ENCODE measurements at places on chromosomes 16 and 17.
A peak's percentile ranks its signal among the peaks of the same experiment; 100 is the strongest.

GRCh38 chr16:12362482-12363458 is 386.2 kb downstream of the SNX29 start:
- DNase-seq, result peak; percentile 41

- no peak for DNase-seq
Observed at GRCh38 chr16:87002717-87003413, 314.3 kb downstream of the C16orf95 start.

- DNase-seq, result no peak
Observed at GRCh38 chr17:68288375-68288774, 2.6 kb downstream of the SLC16A6 start.

GRCh38 chr16:86594721-86595120 is 16.4 kb downstream of the FOXL1 start:
- DNase-seq, result no peak

DNA sequence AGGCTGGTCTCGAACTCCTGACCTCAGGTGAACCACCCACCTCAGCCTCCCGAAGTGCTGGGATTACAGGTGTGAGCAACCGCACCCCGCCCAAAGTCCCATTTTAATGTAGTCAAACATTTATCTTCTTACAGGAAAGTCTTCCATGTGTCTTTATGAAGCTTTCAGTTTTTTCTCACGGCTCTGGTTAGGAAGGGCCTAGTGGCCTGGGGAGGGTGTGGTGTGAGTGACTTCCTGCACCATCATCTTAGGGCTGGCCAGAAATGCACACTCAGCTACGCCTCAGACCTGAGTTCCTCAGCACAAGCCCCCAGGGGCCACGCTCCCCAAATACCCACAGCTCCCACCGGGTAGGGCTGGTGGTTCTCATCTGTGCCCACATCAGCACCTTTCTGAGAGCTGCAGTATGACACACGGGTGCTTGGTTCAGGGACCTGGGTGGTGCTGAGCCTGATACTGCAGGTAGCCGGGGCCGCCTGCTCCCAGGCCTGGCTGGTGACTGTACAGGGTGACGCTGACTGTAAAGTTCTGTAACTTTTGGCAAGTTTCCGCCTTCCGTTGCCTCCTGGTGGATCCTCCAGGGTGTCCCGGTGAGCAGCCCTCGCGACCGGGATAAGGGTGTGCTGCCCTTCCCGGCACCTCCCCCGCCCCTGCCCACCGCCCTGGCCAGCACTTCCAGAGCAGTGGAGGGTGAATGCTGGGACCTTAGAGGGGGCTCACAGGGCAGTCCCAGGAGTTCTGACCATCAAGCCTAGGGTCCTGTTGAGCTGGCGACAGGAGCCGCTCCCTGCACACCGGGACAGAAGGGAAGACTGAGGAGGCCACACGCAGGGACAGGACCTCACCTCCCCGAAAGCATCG is 52.5 kb downstream of the ZNF778 start:
- no peak for DNase-seq

DNA sequence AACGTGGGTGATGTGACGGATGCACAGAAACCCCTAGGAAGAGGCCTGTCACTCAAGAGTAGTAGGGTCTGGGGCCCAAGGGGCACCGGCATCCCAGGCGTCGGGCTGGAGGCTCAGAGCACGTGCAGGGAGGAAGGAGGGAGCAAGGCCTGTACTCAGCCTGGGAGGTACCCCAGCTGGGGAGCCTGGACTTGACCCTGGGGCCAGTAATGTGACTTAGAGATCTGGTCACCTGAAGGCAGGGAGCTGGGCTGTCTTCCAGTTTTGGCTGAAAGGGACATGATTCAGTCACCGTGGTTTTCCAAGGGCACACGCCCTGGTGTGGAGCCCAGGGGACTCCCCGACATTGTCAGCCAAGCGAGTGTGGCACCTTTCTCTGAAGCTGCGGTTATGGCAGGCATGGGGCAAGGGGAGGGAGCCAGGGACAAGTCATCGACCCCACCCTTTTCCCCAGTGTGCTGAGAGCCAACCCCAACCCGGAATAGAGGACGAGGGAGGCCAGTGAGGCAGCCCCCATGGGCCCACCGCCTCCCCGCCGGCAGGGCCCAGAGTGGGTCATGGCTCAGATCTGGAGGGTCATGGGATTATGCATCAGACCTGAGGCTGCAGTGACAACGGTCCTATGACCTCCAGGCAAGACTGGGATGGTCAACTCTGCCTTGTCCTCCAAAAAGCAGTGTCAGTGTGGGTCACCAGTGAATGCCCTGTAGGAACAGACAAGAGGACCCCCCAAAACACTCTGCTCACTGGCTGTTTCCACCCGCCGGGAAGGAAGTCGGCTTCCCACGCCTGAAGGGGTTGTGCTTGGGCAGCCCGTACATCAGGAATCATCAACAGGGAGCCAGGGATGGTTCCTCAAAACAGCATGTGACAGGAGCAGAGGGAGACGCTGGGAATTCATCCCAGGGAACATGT is 41.9 kb downstream of the MEAK7 start:
- no peak for DNase-seq

DNA sequence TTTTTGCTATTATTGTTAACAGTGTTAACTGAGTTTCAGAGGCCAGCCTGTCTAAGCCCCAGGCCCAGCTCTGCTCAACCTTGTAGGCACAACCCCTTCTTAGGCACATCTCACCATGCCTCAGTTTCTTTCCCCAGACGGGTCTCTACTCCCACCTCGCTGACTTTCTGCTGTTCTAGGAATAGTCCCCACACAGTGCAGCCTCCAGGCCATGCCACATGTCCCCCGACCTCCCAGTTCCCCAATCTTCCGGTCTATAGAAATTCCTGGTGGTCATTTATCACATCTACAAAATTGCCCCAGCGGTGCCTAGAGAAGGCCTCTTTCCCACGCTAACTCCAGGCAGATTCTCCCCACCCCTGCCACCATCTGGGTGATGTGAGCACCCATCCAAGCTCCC is 34.8 kb downstream of the ADGRG5 start:
- no peak for DNase-seq

DNA sequence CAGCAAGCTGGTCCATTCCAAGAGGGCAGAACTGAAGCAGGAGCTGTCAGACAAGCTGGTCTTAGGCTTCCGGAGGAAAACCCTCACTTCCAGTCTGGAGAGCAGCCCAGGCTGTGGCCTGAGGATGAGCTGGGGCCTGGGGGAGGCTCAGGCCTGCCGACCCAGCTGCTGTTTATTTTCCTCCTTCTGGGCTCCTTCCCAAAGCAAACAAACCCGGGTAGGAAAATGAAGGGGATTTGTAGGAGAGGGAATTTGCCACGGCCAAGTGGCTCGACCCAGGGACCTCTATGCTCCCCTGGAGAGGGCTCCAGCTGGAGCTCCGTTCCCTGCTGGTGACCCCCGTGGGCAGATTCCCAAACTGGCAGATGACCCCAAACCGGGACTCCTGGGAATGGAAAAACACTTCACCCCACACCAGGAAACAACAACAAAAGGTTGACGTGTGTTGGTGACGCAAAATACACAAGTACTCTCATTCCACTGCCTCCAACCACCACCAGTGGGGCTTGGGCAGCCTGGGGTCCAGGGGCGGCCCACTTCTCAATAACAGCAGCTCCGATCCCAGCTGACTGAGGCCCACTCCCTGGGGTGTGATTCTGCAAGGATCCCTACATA is 8.8 kb downstream of the JUP start:
- DNase-seq, result peak; percentile 34

- DNase-seq, result no peak
Observed at GRCh38 chr16:56102183-56102686, 89.1 kb upstream of the GNAO1 start.

GRCh38 chr17:80861418-80861815 is 130.2 kb upstream of the CHMP6 start:
- no peak for DNase-seq

DNA sequence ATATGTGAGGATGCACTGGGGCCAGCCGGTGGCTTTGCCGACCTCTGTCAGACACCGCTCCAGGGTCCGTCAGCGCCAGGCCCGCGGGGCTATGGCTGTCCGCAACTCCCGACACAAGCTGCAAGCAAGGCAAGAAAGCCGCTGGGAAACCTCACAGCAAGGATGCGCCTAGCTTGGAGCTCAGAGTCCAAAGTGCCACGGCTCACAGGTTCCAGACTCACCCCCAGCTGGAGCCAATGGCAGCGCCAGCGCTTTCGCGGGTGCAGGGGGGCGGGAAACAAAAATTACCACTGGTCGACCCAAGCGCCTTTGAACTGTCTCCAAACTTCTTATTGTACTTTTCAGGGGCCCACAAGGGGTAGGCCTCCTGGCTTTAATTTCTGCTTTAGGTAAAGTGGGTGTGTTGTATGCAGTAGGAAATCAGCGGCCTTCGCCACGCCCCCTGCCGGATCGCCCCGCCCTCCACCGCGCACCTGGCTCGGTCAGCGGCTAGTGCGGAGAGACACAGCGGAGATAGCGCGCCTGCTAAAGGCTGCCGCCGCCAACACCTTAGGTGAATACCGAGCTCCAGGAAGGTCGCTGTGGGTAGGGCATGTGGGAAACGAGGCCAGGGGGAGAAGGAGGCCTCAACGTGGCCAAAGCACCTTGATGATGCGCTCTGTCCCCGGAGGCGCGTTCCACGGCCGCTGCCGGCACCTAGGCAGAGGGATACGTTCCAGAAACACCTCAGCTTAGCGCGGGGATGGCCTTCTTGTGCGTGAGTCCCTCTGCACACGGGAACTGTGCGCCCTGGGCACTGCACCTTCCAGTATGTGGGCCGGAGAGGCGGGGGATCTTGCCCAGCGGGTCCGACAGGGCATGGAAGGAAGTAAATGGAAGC is 61.0 kb upstream of the RBL2 start:
- DNase-seq, result no peak

DNA sequence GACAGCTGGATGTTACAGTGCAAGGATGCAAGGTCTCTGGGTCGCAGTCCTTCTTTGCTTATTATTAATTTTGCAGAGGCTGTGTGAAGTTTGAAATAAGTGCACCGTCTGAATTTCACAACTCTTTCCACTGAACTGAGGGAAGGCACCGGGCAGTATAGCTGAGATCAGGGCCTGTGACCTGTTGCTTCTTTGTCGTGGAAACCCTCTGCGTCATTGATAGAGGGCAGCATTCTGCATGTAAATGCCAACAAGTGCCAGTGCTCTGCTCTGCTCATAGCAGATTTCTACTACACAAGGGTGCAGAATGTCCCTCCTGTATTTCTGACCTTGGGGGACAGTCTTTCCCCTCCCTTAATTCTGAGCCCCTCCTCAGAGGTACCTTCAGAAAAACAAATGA is 26.0 kb downstream of the CD300LF start:
- DNase-seq, result no peak

DNA sequence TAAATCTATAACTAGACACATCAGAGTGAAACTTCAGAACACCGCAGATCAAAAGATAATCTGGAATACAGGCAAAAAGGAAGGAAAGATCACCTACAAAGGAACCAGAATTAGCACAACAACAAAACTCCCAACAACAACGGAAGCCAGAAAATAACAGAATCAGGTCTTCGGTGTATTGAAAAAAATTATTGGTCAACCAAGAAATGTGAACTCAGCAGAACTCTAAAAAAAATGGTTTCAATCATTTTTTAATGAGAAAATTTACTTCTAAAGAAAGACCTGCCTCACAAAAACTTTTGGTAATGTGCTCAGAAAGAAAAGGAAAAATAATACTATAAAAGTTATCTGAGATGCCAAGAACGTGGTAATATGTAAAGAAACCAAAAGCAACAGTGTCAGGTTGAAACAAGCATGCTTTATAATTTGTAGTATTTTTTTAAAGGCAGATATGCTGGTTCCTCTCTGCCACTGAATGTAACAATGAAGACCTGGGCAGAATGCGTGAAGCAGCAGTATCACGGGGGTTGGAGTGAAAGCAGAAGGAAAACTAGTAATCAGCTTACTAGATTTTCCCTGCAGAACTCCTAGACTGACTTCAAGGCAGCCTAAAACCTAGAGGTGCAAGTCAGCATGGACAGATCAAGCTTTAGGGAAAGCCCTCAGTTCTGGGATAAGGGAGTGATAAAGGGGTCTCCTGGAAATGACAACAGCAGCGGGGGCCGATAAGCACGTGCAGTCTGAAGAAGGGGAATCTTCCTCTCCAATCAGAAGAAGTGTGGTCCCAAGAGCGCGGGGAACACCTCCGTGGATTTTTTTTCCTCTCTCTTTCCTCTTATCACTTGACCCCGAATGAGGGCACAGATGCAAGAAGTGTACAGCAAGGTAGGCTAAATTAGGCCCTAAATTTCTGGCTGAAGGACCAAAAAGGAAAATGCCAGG is 80.9 kb upstream of the TEKT1 start:
- DNase-seq, result no peak

DNA sequence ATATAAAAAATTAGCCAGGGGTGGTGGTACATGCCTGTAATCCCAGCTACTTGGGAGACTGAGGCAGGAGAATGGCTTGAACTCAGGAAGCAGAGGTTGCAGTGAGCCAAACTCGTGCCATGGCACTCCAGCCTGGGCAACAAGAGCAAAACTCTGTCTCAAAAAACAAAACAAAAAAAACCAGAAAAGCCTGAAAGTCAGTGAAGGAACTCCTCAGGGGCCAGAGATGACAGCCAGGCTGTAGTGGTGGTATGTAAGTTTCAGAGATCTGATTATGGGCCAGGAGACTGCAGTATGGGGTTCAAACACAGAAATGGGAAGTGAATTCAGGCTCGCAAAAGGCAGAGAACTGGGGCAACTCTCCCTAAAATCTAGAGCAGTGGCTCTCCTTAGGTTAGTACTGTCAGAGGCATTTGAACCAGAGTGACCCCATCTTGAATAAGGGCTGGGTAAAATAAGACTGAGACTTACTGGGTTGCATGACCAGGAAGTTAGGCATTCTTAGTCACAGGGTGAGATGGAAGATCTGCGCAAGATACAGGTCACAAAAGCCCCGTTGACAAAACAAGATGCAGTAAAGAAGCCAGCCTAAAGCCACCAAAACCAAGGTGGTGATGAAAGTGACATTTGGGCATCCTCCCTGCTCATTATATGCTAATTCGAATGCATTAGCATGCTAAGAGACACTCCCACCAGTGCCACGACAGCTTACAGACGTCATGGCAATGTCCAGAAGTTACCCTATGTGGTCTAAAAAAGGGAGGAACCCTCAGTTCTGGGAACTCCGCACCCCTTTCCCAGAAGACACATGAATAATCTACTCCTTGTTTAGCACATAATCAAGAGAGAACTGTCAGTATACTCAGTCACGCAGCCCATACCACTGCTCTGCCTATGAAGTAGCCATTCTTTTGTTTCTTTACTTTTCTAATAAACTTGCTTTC is 120.2 kb upstream of the XYLT1 start:
- no peak for DNase-seq

GRCh38 chr16:84683691-84684591 is 15.9 kb upstream of the USP10 start:
- no peak for DNase-seq

GRCh38 chr17:7095625-7096024 is 15.6 kb upstream of the CLEC10A start:
- no peak for DNase-seq

GRCh38 chr17:51850201-51850600 is 308.3 kb downstream of the CA10 start:
- no peak for DNase-seq

All from nucleus accumbens (tissue), 56 donors.